Activated CD4-positive, alpha-beta memory T cell treated with anti-CD3 and anti-CD28 coated beads, Interleukin-2, amount 10 ng/mL, durations not matched to agents 7 days and 5 days (primary cell): ENCODE measurements at places on chromosomes 13 and 19. TPM values are rescaled to one million over a fixed set of nuclear protein-coding genes. Genes with fewer than 3 reads are reported as not detected.

DNA sequence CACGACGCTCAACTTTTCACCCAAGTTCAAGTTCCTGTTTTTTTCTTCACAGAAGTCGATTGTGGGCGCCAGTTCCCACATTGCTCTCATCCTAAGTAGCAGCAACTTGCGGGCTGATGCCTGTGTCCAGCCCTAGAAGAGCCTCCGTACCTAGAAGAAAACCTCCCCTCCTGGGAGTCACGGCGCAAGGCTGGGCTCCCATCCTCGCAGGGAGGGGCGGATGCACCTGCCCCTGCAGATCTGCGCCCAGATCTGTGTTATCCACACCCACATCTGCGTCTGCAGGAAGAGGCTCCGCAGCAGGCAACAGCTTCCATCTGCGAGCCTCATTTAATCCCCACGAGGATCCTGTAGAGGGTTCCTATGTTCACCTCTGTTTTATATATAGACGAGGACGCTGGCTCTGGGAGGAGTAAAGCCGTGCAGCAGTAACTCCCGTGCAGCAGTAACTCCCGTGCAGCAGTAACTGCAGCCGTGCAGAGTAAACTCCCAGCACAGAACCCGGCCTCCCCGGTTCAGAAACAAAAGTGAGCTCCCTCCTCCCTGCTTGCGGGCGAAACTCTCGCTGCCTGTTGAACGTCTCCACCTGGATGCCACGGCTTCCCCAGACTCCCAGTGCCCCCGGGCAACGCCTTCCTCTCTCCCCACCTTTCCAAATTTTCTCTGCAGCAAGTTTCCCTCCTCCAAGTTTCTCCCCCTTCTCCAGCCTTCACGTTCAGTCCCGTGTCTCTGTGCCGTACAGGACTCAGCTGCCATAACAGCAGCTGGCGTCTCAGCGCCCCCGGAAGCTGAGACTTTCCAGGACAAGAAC is 23.5 kb upstream of the LAIR1 start:
- H3K27ac ChIP-seq, result peak overlapping the region; percentile 73
- peaks cover 8% of the 10 kb centered on the region for H3K36me3 ChIP-seq
- DNase-seq, result peak; percentile 55
- peak overlapping the region; percentile 69 for H3K4me3 ChIP-seq

DNA sequence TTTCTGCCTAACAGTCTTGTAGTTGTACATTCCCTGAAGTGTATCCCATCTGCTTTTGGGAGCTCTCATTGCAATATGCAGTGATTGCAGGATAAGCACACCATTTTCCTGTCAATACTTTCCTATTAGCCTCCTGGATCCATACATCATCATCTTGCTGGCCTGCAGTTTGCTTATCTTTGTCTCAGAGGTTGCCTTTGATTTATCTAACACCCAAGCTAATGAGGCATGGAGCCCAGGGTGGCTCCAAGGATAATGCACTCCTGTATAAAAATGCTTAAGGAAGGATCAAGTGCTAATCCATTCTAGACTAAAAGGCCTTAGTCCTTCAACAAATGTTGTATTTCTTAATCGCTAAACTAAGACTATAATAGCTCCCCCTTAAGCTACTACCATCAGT is 161.6 kb upstream of the OBI1 start:
- H3K4me1 ChIP-seq, result no peaks in the 10 kb centered on the region
- no peaks in the 10 kb centered on the region for H3K36me3 ChIP-seq
- no peak overlapping the region for H3K4me3 ChIP-seq
- DNase-seq, result no peak

GRCh38 chr19:38815059-38816001 is 2.6 kb upstream of the LGALS4 start:
- no peaks in the 10 kb centered on the region for H3K4me1 ChIP-seq
- no peak overlapping the region for H3K27ac ChIP-seq
- peaks cover 27% of the 10 kb centered on the region for H3K36me3 ChIP-seq
- no peaks in the 10 kb centered on the region for H3K27me3 ChIP-seq
- DNase-seq, result no peak

GRCh38 chr13:107020393-107020792 is 452.5 kb upstream of the ARGLU1 start:
- H3K27me3 ChIP-seq, result no peaks in the 10 kb centered on the region
- no peak overlapping the region for H3K27ac ChIP-seq
- H3K4me1 ChIP-seq, result no peaks in the 10 kb centered on the region
- H3K36me3 ChIP-seq, result no peaks in the 10 kb centered on the region

GRCh38 chr13:24892829-24893228 is 128.9 kb downstream of the RNF17 start:
- peaks cover 49% of the 10 kb centered on the region for H3K36me3 ChIP-seq
- H3K4me3 ChIP-seq, result no peak overlapping the region
- no peak overlapping the region for H3K27ac ChIP-seq
- no peaks in the 10 kb centered on the region for H3K27me3 ChIP-seq
- DNase-seq, result no peak

DNA sequence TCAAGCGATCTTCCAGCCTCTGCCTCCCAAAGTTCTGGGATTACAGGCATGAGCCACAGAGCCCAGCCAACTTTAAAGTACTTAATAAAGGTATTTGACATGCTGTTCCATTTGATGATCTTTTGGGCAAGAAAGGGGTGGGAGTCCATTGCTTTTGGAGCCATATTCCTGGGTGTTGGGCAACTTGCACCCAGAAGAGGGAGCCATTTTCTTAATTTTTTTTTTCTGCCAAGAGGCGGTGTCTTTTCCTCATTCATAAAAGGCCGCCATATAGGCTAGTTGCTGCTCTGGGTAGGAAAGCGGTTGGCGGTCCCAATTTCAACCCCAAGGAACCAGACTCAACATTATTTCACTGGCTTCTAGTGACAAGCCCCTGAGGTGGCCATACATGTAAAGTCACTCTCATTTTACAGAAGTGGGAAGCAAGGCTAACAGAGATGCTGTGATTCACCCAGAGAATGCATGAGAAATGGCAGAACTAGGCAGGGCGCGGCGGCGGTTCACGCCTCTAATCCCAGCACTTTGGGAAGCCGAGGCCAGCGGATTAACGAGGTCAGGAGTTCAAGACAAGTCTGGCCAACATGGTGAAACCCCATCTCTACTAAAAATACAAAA is 139.6 kb downstream of the CACNA1A start:
- no peaks in the 10 kb centered on the region for H3K27me3 ChIP-seq
- no peaks in the 10 kb centered on the region for H3K4me1 ChIP-seq
- H3K36me3 ChIP-seq, result no peaks in the 10 kb centered on the region

DNA sequence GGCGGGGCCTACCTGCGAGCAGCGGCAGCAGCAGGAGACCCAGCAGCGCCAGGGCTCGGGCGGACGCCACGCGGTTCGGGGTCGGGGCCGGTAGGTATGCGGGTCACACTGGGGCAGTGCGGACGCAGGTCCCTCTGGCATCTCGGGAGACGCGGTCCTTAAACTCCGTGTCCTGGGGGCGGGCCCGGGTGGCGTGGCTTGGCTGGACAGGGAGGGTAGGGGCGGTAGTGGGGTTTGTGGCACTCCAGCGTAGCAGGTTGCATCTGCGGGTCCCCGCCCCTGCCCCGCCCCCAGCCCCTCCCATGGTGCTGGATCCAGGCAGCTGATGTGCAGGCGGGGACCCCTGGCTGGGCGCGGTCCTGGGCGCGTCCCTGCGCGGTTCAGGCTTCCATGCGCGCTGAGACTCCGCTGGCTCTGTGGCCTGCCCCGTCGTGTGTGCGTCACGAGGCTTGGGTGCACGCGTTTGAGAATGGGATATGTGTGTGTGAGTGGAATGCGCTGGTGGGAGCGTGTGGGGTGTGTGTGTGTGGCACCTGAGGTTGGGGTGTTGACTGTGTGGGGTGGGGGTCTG is 96.1 kb downstream of the WTIP start:
- no peak overlapping the region for H3K27ac ChIP-seq
- H3K4me1 ChIP-seq, result no peaks in the 10 kb centered on the region
- H3K4me3 ChIP-seq, result no peak overlapping the region
- H3K27me3 ChIP-seq, result no peaks in the 10 kb centered on the region

- H3K4me1 ChIP-seq, result peaks cover 4% of the 10 kb centered on the region
- no peak overlapping the region for H3K4me3 ChIP-seq
- DNase-seq, result no peak
- H3K27ac ChIP-seq, result no peak overlapping the region
- no peaks in the 10 kb centered on the region for H3K36me3 ChIP-seq
- H3K27me3 ChIP-seq, result peaks cover 50% of the 10 kb centered on the region
These were observed 25.2 kb upstream of the HIF3A start for GRCh38 chr19:46271481-46272197.

DNA sequence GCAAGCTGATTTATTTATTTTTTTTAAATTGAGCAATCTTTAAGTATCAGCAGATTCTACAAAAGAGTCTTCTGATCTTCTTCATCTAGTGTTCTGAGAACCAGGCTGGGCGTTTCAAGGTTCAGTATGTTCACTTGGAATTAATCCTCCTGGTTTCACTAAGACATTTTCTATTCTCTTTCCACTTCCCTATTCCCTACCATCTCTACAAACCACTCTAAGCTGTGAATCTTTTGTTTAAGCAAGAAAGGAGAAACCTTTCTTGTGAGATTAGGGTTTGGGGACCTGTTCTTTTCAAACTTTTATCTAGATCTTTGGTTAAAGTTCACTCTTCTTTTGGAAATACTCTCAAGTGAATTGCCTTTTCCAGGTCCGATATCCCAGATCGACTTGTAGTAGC is 59.3 kb downstream of the URI1 start:
- H3K4me3 ChIP-seq, result no peak overlapping the region
- peaks cover 61% of the 10 kb centered on the region for H3K36me3 ChIP-seq
- H3K27ac ChIP-seq, result no peak overlapping the region
- peaks cover 46% of the 10 kb centered on the region for H3K4me1 ChIP-seq
- no peaks in the 10 kb centered on the region for H3K27me3 ChIP-seq

DNA sequence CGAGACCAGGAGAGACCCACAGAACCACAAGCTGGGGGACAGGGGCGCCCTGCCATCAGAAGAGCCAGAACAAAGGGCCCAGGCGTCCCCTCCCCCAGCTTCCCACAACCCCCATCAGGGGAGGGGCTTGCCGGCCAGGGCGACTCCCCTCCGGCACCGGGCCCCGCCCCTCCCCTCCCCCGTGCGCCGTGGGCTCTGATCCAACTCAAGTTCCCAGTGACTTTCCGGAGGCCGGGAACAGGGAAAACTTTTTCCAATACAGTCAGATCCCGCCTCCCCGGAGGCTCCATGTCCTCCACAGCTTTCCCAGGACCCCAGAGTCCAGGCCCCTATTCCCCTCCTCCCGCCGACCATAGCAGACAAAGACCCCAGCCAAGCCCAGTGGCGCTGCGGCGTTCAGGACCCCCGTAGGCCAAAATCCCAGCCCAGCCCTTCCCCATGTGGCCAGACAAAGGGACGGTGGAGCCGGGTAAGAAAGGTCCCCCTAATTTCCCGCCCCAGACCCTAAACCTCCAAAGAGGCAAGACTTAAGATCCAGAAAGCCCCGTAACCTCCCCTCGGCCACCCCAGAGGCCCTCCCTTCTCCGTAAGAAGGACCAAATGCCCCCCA is 673 bp downstream of the TEAD2 start:
- no peaks in the 10 kb centered on the region for H3K36me3 ChIP-seq
- peaks cover 43% of the 10 kb centered on the region for H3K27me3 ChIP-seq
- peaks cover 7% of the 10 kb centered on the region for H3K4me1 ChIP-seq
- H3K4me3 ChIP-seq, result no peak overlapping the region

DNA sequence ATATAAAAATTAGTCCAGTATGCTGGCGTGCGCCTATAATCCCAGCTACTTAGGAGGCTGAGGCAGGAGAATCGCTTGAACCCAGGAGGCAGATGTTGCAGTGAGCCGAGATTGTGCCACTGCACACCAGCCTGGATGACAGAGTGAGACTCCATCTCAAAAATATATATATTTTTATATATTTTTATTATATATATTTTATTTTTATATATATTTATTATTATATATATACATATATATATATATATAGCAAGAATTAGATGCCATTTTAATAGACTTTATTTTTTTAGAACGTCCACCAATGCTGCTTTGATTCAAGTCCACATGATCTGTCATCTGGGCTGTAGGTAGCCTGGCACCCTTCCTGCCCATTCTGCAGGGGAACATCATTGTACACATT is 3.5 kb upstream of the OR7D2 start:
- H3K36me3 ChIP-seq, result no peaks in the 10 kb centered on the region
- no peak overlapping the region for H3K27ac ChIP-seq

Gene SYNGR4
- not detected for total RNA-seq

GRCh38 chr13:111066544-111066943 is 48.6 kb upstream of the ARHGEF7 start:
- H3K27ac ChIP-seq, result no peak overlapping the region
- peak overlapping the region; percentile 12 for H3K4me3 ChIP-seq
- H3K27me3 ChIP-seq, result peaks cover 56% of the 10 kb centered on the region
- no peak for DNase-seq
